ENCODE measurements at places on chromosomes 2 and 18.

- DNase-seq, result no peak
Observed at GRCh38 chr18:70182548-70182947, 22.9 kb downstream of the RTTN start.

DNA sequence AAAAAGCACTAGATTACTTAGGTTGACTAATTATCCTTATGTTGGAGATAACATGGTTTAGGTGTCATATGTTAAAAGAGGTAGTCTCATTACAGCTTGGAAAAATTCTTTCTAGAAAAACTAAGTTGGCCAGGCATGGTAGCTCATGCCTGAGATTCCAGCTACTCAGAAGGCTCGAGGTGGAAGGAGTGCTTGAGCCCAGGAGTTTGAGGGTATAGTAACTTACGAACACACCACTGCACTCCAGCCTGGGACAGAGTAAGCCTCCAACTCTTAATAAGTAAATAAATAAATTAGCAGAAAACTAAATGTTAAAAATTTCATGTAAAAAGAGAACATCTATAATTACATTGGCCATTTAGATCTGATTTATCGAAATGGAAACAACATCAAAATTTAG lies 177.2 kb downstream of the NR4A2 start:
- no peak for DNase-seq

GRCh38 chr2:60621688-60622429 lies 68.4 kb upstream of the BCL11A start:
- no peak for DNase-seq

DNA sequence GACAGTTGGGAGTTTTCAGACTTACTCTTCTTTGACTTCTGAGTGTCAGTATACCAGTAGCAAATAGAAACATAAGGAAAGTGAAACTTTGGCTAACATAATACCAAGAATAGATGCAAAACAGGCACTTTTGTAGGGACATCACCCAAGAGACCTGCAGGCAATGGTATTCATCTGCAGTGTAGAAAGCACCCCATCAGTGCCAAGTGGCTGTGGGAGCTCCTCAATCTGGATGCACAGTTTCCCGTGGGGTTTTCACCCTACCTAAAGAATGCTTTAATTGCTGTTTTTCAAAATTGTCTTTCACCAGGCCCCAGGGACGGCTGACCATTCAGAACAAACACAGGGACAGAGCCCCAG lies 96.6 kb upstream of the GPR45 start:
- no peak for DNase-seq

- DNase-seq, result no peak
Observed at GRCh38 chr18:35662293-35663062, 80.9 kb downstream of the GALNT1 start.

DNA sequence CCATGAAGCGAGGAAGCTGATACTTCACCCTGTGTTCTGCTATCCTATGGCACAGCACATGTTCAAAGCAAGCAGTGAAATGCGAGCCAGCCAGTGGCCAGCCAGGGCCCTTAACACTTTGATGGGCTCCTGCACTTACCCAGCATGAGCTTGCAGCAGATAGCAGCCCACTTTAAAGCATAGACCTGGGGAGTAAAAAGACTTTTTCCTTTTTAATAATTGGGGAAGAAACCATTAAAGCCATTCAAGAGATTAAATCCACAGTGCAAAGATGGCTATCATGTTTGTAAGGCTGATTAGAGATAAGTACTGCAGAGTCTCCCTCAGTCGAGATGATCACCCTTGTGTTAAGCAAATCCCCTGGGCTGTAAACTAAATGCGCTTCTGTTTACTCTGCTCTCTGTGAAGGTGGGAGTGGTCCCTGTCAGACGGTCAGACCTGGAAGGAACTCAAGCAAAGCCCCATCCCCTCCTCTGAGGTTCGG lies 15.7 kb downstream of the CCBE1 start:
- no peak for DNase-seq

DNA sequence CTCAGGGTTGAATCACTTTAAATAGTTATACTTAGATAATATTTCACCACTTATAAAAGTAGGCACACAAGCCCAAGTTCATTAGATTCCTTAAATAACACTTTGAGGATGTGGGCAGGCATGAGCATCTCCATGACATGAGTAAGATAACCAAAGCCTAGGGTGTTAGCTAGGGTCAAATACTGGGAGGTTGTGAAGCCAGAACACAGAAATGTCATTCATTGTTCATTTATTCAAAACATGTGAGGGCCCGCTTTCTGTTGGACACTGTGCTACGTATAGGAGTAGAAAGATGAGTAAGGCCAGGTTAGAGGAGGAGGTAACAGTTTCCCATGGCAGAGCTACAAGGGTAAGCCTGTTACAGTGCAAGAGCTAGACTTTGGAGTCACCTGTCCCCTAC lies 93.5 kb upstream of the NEDD4L start:
- no peak for DNase-seq

DNA sequence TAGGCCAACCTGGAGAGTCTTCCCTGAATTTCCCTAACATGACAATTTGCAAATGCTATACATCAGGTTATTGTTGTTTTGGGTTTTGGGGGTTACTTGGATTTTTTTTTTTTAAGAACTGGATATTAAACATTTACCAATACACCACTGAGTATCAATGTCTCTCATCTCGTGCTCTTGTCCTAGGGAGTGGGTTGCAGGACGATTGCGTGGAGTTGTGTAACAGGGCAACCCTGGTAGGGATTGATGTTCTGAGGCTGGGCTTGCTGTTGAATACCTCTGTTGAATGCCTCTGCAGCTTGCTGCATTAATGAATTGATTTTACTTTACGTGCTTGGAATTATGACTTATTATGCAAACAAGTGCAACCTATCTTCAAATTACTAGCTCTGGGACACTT lies 18.8 kb upstream of the FOSL2 start:
- DNase-seq, result no peak

DNA sequence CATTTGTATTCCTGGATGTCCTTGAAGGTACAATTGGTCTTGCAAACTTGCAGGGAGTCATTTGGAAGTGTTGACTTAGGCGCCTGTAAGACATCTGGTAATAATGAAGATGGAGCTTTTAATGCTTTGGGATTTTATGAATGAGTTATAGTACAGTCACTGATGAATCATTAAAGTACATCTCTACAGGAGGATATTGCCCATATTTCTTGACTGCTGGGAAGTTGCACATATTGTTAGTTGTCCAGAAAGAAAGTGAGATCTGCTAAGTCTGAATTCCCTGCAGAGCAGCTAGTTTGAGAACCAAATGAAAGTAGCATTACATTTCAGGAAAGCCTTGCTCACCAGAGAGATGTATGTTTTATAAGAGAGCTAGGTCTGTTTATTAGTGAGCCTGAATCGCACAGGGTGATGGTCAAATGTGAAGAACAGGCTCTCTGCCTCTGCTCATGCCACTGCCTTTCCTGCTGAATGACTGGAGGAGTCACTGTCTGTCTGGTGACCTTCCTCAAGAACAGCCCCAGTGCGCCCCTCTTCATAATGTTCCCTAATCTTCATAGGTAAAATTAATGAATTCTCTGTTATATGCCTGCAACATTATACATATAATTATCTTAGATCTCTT lies 138.9 kb upstream of the KLHL14 start:
- DNase-seq, result no peak

- DNase-seq, result no peak
Observed at GRCh38 chr2:235903782-235904584, 264.2 kb downstream of the GBX2 start.

DNA sequence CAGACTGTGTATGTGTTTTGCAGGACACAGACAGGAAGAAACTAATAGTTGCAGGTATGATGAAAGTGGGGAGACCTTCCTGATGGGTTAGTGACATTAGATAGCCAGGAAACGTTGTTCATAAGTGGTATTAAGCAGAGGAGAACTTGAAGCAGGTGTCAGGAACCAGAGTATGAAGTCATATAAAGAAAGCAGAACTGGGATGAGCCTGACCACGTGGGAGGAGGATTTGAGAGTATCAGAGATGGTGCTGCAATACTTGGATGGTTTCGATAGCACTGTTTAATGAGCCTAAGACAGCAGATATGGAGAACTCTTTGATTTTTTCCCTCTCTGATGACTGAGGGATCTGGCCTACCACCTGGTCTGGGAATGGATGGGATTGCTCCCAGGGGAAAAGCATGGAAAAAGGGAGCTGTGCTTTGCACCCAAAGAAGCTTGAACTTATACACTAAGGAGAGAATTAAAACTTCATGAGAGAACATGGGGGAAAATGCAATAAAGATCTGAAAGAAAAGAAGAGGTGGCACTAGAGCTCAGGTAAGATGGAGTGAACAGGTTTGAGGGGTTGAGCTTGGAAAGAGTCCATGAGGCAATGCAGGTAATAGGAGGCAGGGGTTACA lies 226.0 kb upstream of the LRRTM1 start:
- DNase-seq, result no peak

DNA sequence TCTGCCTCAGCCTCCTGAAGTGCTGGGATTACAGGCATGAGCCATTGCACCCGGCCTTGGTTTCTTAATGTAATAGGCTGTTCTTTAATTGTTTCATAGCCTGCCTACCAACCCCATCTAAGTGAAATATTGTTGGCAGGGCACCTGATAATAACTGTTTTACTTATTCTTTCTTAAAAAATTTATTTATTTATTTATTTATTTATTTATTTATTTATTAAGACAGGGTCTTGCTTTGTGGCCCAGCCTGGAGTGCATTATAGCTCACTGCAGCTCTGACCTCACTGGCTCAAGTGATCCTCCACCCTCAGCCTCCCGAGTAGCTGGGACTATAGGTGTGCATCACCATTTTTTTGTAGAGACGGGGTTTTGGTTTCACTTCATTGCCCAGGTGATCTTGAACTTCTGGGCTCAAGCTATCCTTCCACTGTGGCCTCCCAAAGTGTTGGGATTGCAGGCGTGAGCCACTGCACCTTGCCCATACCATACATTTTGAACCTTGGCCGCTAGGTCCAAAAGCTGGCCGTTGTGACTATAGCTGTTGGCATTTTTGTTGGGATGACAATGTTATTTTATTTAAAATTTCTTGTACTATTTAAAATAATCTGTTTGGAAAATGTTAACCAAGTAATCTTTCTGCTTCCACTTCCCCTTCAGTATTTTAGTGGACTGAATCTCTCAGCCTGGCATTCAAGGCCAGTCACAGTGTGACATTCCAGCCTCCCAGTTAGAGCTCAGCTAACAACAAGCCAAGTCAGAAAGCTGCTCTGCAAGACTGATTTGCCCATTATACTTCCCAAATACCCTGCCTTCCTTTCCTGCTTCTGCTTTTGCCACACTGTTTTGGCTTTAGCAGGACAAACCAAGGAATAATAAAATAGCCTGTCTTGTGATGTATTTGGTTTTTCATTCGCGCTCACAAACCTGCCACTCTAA lies 52.4 kb downstream of the BABAM2 start:
- no peak for DNase-seq

- DNase-seq, result no peak
Observed at GRCh38 chr2:158359846-158360245, 96.7 kb downstream of the CCDC148 start.

DNA sequence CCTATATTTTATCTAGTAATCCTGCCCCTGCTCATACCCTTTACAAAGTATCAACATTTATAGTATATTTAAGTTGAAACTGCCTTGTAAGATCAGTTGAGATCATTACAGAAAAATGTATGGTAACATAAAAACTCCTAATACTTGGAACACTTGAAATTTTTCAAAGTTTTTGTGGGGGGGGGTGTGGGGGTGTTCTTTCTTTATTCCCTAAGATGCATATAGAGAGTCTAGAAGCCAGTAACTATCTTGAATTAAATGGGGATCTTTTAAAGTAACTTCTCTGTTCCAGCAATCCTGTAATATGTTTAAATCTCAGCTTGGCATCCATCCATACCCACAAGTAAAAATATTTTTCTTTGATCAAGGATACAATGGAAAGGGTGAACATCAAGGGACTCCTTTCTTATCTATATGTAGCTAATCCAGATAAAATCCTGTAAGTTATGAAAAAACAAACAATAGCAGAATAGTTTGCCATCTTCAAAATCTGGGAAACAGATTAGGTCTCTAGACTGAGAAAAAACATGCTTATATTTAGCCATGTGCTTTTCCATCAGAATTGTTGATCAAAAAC lies 455.3 kb downstream of the MEIS1 start:
- DNase-seq, result no peak

- DNase-seq, result no peak
Observed at GRCh38 chr2:100615886-100616285, 53.1 kb downstream of the PDCL3 start.

DNA sequence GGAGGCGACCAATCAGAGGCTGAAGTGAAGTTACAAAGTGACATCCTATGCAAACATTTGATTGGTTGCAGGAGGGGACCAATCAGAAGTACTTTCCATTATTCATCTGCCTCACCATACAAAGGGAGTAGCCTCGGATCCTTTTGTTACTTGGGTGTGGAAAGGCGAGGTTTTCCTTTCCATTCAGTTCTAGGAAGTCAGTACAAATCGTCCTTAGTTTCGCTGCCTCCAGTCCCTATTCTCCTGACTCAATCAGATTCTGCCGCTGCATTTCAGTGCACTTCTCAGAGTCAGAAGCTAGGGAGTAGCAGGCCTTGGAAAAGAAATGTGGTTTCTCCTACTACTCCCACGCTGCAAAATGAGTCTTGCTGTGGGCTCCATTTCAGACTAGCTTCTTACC lies 149.4 kb downstream of the DTNA start:
- DNase-seq, result no peak

DNA sequence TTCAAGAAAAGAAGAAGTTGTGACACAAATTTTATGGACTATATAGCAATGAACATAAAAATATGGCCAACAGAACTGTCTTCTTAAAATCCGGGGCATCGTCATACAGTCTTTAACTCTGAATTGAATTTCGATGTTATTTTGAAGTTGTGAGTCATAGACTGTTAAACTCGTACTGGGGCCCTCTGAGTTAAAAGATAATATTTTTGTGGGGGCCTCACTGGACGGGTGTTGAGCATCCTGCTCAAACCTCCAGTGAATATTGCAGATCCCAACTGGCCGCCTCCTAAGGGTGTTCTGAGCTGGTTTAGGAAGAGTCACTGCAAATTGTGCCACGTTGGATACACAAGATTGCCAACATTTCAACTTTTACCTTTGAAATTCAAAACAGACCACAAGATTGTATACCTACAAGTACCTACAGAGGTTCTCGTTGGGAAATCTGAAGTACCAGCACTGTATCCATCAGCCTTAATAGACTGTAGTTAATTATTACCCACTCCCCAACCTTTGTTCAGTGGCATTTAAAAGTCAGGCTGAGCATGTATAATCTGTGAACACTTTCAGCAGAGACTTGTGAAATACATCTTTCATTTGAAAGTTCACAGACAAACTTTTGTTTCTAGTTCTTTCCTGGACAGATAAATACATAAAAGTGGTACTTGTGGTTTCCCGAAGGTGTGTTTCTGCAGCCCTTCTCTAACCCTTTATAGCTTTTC lies 27.8 kb downstream of the KLHL23 start:
- DNase-seq, result peak; percentile 70

GRCh38 chr18:74114116-74114515 lies 33.5 kb downstream of the FBXO15 start:
- DNase-seq, result no peak
